Activated CD4-positive, alpha-beta T cell treated with anti-CD3 and anti-CD28 coated beads for 36 hours (primary cell): ENCODE measurements at places on chromosomes 7 and 10. TPM values are rescaled to one million over a fixed set of nuclear protein-coding genes. Genes with fewer than 3 reads are reported as not detected.

VWDE gene
- 2.2 TPM for total RNA-seq

CAMK1D gene
- 16.0 TPM for total RNA-seq

TAS2R60 gene
- not detected for total RNA-seq

COBL gene
- total RNA-seq = not detected

CYP2W1 gene
- total RNA-seq = not detected

MRLN gene
- total RNA-seq = not detected

OR2A7 gene
- 3.8 TPM for total RNA-seq

RBP3 gene
- total RNA-seq = not detected

GRB10 gene
- total RNA-seq = 11.9 TPM

ZNF25 gene
- 7.3 TPM for total RNA-seq

VAX1 gene
- not detected for total RNA-seq

ATOH7 gene
- not detected for total RNA-seq

MMD2 gene
- not detected for total RNA-seq

ABCB1 gene
- total RNA-seq = 4.5 TPM

ANK3 gene
- 25.2 TPM for total RNA-seq

GHRHR gene
- total RNA-seq = not detected

DNA sequence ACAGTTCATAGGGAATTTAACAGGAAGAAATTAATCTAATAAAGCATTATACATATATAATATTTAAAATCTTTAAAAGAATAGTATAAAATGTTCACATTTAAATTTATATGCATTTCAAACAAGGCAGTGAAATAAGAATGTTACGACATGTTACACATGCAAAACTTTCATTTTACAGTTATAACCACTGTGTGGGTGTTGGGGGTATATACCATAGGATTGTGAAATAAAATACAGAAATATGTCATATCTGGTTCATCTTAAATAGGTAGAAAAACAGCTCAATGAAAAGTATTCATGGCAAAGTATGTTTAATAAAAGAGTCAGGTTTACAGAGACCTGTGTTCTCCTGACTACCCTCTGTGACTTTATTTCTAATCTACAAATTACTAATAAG is 45.6 kb downstream of the CHCHD3 start:
- DNase-seq = no peak

- no peak for DNase-seq
These were observed 106.4 kb downstream of the AMPH start for GRCh38 chr7:38524786-38525185.

GRCh38 chr10:111137587-111137986 is 60.8 kb downstream of the ADRA2A start:
- DNase-seq = no peak

GRCh38 chr7:30148426-30148825 is 13.6 kb downstream of the MTURN start:
- DNase-seq = no peak

GRCh38 chr7:141225916-141226618 is 152.2 kb downstream of the TMEM178B start:
- DNase-seq = no peak

DNA sequence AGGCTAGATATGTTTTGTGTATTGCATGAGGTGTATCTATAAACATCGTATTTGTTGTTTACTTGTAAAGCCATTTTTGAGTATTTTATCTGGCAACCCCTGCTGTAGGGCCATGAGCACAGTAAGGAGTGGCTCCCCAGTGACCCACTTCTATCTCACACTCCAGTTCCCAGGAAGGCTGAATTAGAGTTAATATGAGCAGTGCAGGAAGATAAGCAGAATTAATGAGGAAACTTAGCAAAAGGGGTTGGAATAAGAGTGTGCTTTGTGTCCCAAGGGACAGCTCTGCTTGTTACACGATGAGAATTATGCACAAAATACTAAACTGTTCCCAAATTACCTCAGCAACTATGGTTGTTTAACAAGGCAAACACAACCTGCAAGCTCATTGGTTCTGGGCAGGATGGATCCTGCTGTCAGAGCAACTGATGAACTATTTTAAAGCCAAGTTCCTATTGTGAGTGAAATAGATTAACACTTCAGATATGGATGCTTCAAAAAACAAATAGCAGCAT is 1005.8 kb downstream of the NRG3 start:
- no peak for DNase-seq

DNA sequence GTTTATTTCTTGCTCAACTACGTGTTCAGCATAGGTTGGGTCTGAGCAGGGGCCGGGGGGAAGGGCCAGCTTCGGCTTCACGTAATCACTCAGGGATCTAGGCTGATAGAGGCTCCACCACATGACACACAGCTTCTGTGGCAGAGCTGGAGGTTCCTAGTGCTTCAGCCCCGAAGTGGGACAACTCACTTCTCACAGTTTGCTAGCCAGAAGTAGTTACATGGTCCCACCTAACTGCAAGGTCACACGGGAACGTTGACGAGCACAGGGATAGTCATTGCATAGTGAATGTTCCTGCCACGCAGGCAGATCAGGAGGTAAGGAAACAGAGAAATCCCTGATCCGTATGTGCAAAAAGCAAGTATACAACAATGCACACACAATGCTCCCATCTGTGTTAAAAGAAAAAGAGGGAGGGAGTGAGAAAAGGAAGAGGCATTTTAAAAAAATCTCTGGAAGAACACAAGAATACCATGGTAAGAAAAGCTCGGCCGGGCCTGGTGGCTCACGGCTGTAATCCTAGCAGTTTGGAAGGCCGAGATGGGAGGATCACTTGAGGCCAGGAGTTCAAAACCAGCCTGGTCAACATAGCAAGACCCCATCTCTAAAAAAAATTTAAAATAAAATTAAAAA is 16.9 kb downstream of the SMURF1 start:
- DNase-seq = no peak

GRCh38 chr7:12649348-12649747 is 38.1 kb upstream of the ARL4A start:
- DNase-seq = no peak

DNA sequence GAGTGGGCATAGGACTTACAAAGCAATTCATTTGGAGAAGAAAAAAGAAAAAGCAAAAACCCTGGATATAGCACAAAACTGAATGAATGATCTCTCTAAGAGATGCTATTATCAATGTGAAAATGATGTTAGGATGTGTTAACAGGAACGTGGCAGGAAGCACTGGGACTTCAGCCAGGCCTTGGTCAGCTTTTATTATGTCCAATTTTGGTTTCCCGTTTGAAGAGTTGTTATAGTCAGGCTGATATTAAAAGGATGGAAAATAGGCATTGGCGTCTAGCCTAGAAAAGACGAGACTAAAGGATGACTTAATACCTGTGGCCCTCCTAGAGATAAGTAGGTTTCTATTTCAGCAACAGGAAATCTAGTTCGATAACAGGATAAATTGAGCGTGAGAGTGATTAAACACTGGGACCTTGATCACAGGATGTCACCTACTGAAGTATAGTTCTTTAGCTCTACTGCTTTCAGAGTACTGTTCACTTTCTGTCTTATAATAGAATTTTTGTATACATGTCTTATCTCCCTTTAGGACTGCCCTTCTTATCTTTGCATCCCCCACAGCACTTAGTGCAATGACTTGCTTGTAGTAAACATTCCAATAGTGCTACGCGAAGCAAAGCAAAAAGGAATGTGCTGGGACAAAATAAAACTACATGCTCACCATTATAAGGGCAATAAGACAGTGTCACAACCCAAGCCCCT is 99.8 kb upstream of the AGBL3 start:
- no peak for DNase-seq

GRCh38 chr10:95360122-95360714 is 69.4 kb upstream of the PDLIM1 start:
- DNase-seq = no peak

GRCh38 chr10:133375357-133376115 is 2.4 kb upstream of the ECHS1 start:
- DNase-seq = no peak

DNA sequence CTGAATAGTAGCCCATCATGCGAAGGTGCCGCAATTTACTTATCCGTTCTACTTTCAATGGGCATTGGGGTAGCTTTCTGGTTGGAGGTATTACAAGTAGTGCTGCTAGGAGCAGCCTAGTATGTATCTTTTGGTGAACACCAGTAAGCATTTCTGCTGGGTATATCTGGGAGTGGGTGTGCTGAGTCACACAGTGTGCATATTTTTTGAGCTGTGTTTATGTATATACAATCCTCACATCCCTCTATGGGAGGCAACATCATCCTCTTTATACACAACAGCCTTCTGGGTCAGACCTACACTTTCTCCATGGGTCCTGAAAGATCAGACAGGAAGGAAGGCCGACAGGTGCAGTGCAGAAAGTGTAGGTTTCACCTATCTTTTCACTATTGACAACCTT is 36.3 kb downstream of the PYROXD2 start:
- DNase-seq = no peak

DNA sequence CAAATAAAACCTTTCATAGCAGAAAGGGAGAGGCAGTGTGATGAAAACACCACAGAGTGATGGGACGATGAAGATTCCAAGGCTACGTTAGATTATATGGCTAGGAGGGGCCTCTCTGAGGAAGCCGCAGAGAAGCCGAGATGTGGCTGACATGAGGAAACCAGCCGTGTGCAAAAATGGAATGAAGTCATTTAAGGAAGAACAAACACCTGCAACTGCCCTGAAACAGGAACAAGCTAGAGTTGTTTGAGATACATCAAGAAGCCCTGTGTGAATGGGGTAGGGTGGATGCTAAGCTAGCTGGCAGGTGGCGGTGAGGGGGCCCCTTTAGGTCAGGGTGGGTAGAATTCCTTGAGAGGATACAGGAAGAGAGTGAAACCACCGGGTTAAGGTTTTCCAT is 129.5 kb downstream of the KLF6 start:
- no peak for DNase-seq

DNA sequence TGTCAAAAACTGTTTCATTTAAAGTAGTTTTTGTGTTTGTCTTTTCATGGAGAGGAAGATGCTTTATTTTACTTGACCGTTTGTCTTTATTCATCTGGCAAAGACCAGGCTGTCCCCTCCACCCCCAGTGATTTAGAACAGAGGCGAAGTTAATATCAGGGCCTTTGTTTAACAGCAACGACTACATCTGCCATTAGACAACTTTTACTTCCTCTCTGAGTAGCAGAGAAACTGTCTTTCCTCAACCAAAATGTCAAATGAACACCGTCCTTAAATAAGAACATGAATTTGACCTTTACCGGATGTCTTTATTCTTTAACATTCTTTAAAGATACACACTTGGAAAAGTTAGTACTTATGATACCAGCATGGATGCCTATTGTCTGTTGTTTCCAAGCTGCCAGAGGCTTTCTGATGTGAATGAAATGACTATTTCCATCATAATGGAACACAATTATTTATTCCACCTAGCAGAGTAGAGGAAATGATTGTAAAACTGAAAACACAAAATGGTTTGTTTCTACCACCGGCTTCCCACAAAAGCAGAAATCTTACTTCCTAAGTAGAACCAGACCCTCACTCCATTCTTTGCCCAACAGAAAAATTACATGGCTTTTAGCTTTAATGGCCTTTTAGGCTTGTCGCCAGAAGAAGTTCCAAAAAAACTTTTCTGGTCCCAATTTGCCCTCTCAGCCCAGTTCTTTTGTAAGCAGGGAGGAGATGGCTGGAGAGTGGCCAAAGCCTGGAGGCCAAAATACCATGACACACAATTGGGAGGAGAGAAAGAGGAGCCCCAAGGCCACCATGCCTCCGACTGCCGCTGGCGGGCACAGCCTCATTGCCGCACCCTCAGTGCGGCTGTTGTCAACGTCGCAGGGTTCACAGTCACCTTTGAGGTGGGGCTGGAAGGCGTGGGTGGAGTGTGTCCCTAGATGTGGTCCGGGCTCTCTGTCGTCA is 168.5 kb downstream of the TEX36 start:
- peak; percentile 22 for DNase-seq

GRCh38 chr10:98815039-98815885 is 368.5 kb upstream of the HPS1 start:
- no peak for DNase-seq

- DNase-seq = no peak
These were observed 36.1 kb upstream of the MDFIC start for GRCh38 chr7:114885836-114886235.

- no peak for DNase-seq
These were observed 42.8 kb downstream of the WIPI2 start for GRCh38 chr7:5232874-5233273.

DNA sequence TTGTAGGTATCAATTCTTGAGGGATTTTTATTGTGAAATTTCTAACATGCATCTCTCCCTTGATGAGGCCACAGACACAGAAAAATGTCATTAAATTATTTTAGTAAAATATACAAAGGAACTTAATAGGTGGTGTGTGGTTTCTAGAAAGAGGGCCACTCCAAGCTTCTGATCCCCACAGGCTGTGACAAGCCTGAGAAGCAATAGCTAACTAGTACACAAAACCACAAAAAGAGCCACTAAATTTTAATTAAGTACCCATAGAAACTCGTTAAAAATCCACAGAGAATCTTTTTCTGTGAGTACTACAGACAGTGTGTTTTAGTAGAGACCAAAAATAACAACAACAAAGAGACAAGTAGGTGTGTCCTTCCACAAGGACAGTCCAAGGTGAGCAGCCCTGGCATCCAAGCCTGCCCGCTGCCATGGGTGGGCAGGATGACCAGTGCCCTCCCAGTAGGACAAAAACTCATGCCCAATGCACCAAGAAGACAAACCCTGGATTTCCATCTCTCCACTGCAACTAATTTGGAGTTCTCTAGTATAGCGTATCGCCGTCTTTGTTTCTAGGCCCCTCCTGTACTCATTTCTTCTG is 81.0 kb downstream of the RNF216 start:
- no peak for DNase-seq

GRCh38 chr10:74330646-74331045 is 179.6 kb downstream of the ADK start:
- no peak for DNase-seq

- DNase-seq = no peak
These were observed 200.2 kb downstream of the ZNF438 start for GRCh38 chr10:30831426-30831825.

- DNase-seq = peak; percentile 66
These were observed 54.4 kb downstream of the SH3PXD2A start for GRCh38 chr10:103800789-103801540.

DNA sequence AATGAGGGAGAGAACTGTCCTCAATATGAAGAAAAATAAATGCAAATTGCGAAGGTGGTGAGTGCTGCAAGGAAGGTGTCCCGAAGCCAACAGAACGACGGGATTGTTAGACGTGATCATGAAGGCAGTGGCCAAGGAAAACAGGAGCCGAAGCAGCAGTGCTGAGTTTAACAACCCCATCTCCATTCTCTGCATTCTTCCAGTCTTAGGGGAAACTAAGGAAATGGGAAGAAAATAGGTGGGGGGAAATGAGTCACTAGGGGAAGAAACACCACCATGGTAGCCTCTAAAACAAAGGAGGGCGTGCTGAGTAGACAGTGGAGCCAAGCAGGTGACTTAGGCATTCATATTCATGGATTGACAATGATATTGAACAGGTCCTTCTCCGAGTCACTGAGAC is 192.2 kb upstream of the AKR1E2 start:
- no peak for DNase-seq

GRCh38 chr7:29588900-29589696 is 25.5 kb downstream of the PRR15 start:
- peak; percentile 56 for DNase-seq
